ENCODE measurements at places on chromosomes 11 and 22.

DNA sequence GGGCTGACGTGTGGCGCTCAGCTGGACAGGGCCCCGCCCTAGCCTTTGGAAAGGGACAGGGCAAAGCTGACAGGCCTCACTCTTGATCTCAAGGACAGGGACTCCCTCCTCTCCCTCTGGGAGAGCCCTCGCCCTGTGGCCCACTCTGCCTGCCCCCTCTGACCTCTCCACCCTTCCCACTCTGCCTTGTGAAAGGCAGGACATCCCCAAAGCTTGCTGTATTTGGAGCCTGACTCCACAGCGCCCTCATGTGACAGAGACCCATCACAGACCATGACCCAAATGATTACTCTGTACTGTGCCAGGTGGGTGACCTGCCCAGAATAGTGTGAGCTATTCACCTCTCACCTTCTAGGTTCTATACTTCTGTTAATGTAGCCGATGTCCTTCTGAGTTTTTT, 18.8 kb downstream of the P2RY2 start:
- peak; percentile 66 for DNase-seq

- DNase-seq, result no peak
These were observed 9.3 kb downstream of the PICK1 start for GRCh38 chr22:38066381-38067027.

- DNase-seq, result no peak
These were observed 424.7 kb downstream of the FAM181B start for GRCh38 chr11:82308979-82309378.

- DNase-seq, result no peak
These were observed 519.0 kb downstream of the TBC1D22A start for GRCh38 chr22:47281126-47282106.

GRCh38 chr11:115221461-115222069, 282.6 kb downstream of the CADM1 start:
- DNase-seq, result no peak

DNA sequence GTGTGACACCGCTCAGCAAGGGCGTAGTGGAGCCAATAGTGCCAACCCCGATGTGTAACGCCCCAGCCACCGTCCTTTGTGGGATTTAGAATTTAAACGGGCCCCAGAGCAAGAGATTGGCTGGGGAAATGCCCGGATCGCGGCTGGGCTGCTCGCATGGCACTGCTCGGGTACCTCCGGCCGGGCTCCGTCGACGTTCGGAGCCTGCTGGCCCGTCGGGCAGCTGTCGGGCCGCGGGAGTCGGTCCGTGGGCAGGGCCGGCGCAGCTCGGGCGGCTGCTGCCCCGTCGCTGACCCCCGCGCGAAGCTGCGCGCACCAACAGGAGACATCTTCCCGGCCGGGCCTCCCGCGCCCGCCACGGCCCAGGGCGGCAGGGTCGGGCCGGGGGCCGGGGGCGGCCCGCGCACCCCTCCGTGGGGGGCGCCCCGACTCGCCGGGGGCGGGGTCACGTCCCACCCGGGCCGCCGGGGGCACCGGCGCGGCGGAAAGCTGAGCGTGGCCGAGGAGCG, 1.3 kb upstream of the KDM2A start:
- no peak for DNase-seq

DNA sequence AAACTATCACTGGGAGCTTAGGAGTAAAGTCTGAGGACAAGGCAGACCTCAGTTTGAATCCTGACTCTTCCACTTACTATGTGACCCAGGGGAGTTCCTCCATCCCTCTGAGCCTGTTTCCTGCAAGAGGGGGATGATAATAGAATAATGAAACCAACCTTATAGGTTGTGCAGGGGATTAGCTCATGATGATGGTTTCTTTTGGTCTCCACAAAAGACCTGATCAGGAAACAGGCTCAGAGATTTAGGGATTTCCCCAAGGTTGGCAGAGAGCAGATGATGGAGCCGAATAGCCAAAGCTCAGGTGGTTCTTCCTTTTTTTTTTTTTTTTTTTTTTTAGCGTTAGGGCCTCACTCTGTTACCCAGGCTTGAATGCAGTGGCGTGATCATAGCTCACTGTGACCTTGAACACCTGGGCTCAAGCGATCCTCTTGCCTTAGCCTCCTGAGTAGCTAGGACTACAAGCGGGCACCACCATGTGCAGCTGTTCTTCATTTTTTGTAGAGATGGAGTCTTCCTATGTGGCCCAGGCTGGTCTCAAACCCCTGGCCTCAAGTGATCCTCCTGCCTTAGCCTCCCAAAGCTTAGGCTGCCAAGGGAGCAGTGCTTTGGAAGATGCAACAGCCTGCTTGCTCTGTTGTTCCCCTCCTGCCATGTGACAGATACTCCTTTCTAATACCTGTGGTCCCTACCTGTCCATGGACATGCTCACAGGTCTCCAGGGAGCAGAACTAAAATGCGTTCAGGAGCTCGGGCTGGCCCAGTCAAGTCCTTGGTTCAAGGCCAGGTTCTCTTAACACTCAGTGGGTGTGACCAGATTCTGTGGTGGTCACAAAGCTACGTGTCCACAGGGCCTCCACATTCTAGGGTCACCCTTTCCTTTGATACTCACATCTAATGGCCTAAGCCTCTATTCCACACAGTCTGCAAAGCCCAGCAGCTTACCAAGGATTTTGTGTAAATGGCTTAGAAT, 22.3 kb downstream of the PATZ1 start:
- DNase-seq, result no peak

DNA sequence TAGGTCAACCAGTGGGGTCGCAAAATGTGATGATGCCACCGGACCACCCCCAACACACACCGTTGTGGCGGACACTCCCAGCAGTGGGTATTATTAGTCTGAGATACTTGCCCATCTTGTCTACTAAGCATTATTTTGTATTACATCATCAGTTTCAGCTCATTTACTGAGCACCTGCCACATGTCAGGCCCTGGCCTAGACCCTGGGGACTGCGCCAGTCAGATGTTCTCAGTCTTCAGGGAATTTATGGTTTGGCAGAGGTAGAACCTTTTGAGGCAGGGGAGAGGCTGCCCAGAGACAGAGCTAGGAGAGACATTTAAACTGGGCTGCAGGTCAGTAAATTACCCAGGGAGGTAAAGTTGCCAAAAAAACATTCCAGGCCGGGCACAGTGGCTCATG, 43.1 kb upstream of the GCAT start:
- no peak for DNase-seq

DNA sequence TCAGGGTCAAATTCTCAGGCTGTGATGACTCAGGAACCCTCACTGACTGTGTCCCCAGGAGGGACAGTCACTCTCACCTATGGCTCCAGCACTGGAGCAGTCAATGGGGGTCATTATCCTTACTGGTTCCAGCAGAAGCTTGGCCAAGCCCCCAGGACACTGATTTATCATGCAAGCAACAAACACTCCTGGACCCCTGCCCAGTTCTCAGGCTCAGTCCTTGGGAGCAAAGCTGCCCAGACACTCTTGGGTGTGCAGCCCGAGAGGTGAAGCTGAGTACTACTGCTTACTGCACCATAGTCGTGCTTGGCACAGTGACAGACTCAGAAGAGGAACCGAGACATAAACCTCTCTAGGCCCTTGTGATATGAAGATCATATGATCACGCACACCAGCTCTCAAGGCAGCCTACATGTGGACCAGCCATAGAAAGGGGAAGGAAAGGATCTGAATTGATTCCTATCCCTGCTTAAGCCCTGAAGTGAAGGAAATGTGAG, 58.2 kb downstream of the ZNF280B start:
- no peak for DNase-seq

DNA sequence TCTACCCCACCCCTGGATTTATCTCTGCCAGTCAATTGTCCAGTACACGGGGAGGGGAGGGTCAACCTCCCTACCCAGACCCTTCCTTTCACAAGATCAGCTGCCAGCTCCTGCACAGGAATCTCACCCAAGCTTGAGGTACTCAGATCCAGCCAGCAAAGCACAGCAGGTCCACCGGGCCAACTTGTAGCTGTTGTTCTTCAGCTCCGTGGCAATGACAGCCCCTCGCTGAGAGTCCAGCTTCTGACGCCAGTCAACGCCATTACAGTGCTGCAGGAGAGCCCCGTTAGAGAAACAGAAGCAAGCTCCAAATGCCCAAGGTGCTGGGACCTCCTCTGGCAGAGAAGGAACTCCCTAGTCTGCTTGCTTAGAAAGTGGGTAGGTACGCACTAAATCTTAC, 5.5 kb upstream of the FOXRED2 start:
- DNase-seq, result no peak

DNA sequence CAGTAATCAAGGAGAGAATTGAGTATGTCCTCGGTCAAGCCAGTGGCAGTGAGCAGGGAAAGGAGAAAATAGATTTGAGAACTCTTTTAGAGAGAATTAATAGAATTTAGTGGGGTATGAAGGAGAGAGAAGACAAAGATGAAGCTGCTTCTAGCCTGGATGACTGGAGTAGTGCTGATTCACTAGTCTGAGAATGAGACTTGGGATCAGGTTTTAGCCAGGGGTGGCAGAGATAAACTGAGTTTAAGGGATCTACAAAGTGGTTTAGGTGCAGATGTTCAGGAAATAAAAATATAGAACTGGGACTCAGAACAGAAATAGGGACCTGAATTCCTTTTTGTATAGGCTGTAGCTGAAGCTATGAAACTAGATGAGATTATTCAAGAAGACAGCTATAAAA, 17.6 kb downstream of the HORMAD2 start:
- DNase-seq, result no peak

DNA sequence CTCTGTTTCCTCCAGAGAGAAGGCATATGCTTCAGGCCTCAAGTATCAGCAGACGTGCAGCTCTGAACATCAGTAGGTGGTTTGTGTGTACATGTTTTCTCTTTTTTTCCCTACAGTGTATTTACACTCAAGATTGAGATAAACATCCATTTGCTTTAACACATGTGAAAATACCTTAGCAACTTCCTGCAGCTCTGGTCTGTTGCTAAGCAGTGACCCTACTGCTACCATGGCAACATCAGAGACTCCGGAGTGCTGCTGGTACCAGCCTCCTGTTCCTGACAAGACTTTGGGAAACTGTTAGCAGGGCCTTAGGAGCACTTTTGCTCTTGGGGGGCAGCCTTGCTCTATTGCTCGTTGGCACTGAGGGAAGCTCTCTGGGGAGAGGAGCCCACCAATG, 221.2 kb upstream of the PLET1 start:
- DNase-seq, result no peak

DNA sequence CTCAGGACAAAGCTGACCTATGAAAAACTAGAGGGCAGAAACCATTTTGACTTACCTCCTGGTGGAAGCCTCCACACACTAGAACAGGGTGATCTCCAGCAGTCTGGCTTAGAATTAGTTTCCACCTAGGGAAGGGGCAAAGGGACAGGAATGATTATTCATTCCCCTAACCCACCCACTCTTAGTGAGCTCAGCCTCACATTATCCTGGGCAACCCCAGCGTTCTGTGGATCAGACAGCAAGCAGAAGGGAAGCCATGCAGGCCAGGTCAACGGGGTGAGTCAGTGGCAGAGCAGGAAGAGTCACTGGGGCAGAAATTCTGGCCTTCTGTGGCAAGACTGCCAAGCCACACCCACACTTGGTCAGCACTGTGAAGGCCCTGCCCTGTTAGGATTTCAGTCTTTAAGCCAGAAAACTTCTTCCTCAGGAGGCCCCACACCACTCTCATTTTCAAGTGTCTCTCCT, 10.5 kb downstream of the NUMA1 start:
- DNase-seq, result peak; percentile 83

GRCh38 chr11:83693306-83693992, 407.3 kb upstream of the CCDC90B start:
- no peak for DNase-seq

DNA sequence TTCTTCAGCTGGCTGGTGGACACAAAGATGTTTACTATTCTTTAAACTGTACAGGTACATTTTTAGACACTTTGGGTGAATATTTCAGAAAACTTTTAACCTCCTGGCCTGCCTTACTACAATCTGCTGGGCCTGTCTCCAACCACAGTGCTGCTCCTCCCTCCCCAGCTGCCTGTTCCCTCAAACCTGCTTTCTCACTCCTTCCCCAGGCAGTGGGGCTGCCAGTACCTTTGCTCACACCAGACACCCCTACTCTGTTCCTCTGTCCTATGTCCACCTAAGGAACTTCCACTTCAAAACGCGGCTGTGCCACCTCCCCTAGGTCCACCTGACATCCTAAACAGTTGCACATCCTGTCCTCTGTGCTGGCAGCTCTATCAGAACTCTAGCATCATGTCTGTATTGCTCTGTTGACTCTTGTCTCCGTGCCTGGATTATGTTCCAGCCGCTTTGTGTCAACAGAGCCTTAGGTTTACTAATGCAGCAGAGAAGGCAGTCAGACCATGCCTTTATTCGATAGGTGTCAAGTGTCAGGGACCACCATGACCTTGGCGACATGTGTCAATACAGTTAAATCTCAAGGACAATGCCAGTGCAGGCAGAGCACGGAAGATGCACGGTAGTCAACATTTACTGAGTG, 13.4 kb downstream of the ZP1 start:
- no peak for DNase-seq

GRCh38 chr11:97574976-97575665, 1185.3 kb downstream of the JRKL start:
- no peak for DNase-seq

GRCh38 chr11:37411289-37411688, 813.3 kb upstream of the RAG2 start:
- peak; percentile 46 for DNase-seq

- peak; percentile 49 for DNase-seq
These were observed 8.7 kb downstream of the SBF2 start for GRCh38 chr11:10285148-10285802.

DNA sequence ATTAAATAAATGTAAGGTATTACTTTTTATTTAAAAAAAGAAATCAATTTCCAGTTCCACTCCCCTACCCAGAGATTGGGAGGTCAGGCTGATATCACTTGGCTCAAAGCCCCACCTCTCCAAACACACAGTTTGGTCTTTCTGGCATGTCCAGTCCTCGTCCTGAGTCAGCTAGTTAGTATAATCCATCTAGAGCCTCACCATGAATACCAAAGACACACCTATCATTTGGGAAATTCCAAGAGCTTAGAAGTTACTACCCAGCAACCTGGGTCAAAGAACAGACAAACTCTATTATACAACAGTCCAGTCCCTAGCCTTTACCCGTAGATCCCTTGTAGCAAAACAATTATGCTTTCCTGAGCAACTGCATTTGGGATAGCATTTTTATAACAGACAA, 9.4 kb downstream of the TREH start:
- peak; percentile 64 for DNase-seq

DNA sequence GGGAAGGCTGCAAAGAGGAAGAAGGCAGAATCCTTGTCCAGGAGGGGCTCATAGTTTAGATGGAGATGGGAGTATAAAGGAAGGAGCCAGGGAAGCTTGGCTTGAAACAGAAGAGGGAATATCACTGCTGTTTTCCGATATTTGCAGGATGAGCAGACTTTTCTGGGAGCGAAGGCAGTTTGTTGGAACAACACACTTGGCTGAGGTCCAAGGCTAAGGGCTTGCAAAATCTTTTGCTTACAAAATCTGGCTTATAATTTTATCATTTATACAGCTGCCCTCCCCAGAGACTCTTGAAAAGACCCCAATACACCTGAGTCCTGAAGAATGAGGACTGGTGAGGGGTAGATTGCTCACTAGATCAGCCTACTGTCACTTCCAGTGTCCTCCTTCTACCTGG, 174.8 kb downstream of the NELL1 start:
- DNase-seq, result no peak

Data from epithelial cell of esophagus (primary cell).